NB4 (cell line): ENCODE measurements at places on chromosomes 2 and 18.

- no peak for DNase-seq
Measured at GRCh38 chr2:238717084-238717483, 130.8 kb upstream of the TWIST2 start.

DNA sequence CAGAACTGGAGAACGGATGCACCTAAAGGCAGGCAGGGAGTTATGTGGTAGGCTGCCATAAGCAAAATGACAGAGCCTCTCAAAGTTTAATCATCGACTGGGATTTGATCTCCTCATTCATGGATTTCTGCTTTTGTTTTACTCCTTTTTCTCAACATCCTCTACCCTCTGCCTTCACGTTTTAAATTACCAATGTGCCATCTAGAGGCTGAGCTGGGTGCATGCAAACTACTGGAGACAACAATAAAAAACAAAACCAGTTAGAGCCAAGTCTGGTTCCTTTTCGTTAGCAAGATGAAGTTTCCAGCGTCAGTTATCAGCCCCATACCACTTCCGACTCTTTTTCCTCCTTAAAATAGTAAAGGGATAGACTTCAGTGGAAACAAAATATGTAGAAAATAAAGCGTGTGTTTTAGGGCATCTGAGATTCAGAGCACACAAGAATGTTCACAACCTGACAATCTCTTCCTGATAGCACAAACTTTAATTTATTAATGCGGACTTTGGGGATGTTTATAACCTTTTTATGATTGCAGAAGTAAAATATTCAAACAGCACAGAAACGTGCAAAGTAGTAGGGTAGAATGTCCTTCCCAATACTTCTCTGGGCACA, 117.0 kb downstream of the LAMA1 start:
- DNase-seq: peak; percentile 24

DNA sequence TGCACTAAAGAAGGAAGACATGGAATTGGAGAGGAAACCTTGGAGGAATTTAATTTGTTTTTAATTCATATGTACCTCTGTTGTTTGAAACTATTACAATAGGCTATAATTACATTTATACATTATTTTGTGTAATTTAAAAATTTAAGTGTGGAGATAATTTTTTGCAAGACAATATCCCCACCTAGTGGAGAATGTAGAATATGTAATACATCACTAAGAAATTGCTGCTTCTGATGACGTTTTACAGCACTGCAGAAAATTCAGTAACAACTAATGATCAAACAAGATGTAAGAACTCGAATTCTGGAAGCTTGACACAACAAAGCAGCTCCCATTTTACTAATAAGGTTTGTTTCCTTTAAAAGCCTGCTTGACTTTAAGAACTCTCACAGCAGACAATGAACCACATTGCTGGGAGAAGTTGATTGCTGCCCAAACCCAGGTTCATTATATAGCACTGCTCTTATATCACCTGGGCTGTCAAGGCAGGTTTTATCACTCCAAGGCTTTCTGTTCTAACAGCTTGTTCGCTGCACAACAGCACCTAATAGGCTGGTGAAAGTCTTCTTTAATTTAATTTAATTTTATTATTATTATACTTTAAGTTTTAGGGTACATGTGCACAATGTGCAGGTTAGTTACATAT, 53.4 kb downstream of the THADA start:
- DNase-seq: peak; percentile 63

DNA sequence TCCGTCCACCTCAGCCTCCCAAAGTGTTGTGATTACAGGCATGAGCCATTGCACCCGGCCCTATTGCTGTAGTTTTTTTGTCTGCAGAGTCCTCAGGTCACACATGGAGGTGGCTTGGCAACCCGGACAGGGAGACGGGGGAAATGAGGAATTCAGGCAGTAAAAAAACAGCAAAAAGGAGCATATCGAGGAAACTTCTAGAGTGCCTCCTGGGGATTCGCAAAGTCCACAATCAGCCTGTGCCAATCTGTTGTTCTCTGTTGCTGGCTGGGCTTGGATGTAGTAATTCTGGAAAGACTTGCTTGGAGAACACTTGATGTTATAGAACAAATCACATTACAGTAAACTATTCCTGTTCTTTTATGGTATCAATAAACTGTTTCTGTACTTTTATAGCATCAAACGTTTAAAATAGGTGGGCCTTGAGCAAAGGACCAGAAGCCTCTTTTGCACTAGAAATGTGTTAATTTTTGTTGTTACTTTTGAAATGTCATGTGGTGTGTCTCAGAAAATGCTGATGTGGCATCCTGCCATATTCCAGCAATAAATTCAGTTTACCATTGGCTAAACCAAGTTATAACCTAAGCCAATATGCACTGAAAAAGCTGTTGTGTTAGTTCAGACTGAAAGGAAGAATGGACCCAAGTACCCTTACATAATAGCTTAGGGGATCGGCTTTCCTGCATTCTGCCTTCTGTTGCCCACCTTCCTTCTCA, 14.4 kb downstream of the ELAC1 start:
- no peak for DNase-seq

DNA sequence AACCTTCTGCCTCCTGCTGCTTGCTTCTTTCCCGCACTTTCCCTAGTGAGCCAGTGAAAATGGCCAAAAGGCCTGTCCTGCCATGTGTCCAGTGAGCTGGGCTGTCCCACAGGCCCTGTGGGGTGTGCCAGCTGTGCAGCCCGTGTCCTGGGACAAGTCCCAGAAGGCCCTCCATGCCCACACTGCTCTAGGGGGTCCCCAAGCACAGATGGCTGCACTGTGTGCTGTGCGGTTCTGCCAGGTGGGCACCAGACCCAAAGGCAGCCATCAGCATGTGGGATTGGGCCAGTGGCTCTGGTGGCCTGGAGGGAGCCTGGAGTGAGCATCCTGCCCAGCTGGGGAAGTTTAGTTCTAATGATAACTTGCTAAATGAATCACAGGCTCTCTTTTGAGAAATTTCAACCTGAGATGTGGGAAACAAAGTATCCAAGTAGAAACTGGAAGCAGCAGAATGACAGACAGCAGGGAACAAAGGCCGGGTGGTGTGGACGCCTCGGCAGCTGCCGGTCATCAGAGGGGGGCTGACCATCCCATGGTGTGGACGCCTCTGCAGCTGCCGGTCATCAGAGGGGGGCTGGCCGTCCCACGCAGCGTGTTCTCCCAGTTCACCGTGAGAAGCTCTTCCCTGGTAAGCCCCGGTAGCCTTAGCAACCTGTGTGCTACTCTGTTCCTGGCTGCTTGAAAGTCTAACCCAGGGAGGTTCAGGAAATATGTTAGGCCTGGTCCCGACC, 9.9 kb upstream of the CNDP2 start:
- DNase-seq: no peak

- DNase-seq: peak; percentile 24
Measured at GRCh38 chr2:7725171-7725849, 808.1 kb downstream of the RNF144A start.

- no peak for DNase-seq
Measured at GRCh38 chr2:44771522-44771921, 170.0 kb upstream of the SIX3 start.

DNA sequence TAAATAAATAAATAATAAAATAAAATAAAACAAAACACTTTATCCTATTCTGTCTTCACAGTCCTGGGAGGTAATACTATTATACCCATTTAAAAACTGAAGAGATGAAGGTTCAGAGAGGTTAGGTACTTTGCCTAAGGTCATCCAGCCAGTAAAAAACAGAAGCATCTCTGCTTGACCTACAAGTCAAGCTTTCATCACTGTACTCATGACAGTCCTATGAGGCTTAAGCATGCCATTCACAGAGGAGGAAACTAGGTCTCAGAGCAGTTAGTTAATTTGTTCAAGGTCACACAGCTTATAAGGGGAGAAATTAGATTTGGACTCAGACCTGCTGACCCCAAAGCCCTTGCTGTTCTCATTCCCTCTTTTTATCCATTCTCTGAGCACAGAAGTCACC, 77.5 kb downstream of the MARCO start:
- no peak for DNase-seq

GRCh38 chr18:3328532-3328931, 66.6 kb downstream of the MYL12B start:
- DNase-seq: no peak

GRCh38 chr2:74094291-74094690, 53.4 kb downstream of the BOLA3 start:
- DNase-seq: no peak

- DNase-seq: no peak
Measured at GRCh38 chr2:199583676-199584075, 125.9 kb upstream of the SATB2 start.

GRCh38 chr2:100875516-100876230, 55.7 kb downstream of the NPAS2 start:
- no peak for DNase-seq

DNA sequence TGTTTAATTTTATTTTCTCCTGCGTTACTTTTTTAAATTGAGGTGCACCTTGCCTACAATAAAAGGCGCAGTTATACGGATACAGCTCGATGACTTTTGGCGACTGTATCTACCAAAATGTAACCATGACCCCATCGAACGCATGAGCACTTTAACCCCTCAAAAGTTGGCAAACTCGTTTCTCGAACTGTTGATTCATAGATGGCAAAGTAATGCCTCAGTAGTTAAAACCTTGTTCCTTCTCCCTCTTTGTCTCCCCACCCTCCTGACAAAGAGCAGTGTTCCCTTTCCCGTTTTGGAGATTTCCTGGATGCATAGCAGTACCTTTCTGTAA, 577 bp downstream of the MOGAT1 start:
- DNase-seq: no peak

DNA sequence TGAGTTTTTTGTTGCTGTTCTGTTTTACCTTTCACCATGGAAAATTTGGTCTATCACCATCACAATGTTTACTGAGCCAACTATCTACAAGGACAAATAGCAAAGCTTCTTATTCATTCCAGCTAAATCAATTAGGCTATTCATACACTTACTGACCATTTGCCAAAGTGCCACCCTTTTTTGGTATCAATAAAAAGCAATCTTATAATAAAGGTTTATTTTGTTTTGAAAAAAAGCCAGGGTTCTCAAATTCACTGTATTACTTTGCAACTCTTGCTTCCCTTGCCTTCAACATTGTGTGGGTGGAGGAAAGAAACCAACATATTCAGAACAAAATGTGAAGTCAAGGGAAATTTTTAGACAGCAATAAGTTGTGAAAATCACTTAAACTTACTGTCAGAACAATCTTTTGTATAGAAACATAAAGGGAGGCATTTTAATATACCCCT, 15.3 kb downstream of the PELI1 start:
- DNase-seq: no peak

DNA sequence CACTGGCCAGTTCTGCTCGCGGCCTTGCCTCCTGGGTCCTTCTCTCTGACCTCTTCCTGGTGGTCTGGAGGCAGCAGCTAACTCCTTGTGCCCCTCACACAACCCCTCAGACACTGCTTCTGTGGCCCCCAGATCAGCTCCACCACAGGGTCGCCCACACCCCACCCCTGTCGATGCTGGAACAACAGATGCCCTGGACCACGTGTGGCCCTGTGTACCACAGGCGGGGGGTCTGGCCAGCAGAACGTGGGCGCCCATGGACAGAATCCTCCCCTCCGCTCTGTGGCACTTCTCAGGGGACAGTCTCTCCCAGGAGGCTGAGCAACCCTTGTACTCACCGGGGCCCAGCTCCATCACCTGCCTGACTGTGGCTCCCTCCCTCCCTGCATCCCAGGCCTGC, 245.6 kb downstream of the NDUFA10 start:
- no peak for DNase-seq

DNA sequence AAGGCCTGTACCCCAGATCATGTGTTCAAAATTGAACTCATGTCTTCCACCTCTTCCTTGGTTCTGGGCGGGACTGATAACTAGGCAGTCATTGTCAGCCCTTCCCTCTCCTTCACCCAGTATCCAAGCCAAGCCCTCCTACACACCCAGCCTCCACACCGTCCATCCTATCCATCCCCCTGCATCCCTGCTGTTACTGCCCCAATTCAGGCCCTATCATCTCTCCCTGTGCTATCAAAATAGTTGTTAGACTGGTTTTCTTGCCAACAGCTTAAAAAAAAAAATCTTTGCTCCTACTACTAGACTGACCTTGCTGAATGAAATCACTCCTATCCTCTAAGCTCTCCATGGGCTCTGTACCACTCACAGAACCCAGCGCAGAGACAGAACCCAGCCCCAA, 32.8 kb downstream of the TGFA start:
- no peak for DNase-seq

- no peak for DNase-seq
Measured at GRCh38 chr18:48753691-48754090, 197.1 kb downstream of the SMAD7 start.

- peak; percentile 14 for DNase-seq
Measured at GRCh38 chr2:131092458-131093005, 728 bp downstream of the FAM168B start.

- DNase-seq: no peak
Measured at GRCh38 chr18:23908827-23909226, 105.7 kb upstream of the TTC39C start.

DNA sequence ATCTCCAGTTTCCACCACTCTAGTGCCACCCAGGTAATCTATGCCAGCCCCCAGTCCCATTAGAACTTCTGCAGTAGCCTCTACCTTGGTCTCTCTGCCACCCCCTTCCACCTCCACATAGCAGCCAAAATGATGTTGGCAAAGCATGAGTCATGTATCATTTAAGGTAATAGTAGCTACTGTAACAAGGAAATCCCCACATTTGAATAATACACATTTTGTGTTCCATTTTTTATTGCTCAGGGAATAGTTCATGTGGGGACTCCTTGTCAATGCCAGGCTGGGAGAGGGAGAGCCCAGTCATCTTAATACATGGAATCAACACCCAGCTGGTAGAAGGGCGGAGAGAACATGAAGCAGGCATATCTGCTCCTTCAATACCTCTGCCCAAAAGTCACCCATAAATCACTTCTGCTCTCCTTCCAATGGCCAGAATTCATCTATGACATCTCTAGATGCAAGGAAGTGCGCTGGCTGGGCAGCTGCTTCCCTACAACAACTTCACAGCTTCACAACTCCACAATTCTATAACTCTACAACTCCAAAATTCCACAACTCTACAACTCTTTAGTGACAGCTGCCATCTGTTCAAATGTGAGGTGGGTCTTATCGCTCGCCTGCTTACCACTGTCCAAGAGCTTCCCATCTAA, 70.6 kb upstream of the GLS start:
- no peak for DNase-seq

DNA sequence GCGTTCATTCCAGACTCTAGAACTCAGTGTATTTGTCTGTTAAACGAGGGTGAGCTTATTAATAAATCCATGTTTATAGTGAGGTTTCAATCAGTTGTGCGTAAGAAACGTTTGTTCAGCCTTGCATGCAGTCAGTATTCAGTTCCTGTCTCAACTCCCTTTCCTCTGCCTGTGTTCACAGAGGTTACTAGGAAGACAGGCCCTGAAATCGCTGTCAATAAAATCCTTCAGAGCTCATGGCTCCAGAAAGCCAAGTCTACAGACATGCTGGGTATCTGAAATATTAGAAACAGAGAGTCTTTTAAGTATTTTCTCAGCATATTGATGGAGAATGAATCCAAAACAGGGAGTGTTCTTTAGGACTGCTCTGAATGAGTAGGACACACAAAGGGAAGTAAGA, 75.4 kb downstream of the KLF7 start:
- DNase-seq: no peak
